Activated naive CD4-positive, alpha-beta T cell treated with anti-CD3 and anti-CD28 coated beads, Interleukin-2, amount 50 U/mL, for 72 hours (primary cell): ENCODE measurements at places on chromosomes 6 and 20. TPM values are rescaled to one million over a fixed set of nuclear protein-coding genes. Genes with fewer than 3 reads are reported as not detected.

DNA sequence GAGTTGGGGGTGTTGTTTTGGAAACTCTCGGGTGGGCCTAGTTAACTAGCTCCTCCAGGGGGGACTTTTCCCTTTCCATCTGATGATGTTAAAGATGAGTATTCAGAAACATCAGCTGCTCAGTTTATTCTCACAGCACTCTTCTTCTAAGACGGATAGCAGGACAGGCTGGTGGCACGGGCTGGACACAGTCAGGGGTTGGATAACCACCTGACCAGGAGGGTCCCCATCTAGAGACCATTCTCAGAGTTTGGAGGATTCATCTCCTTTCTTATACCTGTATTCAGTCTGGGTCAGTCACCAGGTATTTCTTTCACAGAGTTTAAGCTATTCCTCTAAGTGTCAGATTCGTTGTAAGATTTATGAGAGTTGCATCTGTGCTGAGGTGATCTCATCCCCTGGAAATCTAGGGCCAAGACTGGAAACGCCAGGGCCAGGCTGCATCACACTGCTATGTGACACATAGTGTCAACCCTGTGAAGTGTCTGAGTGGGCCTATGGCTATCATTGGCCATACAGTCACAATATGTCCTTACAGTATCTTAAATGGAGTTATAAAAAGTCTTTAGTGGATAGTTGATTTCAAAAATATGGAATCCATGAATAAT lies 111.7 kb downstream of the FAM50B start:
- no peak for DNase-seq

DNA sequence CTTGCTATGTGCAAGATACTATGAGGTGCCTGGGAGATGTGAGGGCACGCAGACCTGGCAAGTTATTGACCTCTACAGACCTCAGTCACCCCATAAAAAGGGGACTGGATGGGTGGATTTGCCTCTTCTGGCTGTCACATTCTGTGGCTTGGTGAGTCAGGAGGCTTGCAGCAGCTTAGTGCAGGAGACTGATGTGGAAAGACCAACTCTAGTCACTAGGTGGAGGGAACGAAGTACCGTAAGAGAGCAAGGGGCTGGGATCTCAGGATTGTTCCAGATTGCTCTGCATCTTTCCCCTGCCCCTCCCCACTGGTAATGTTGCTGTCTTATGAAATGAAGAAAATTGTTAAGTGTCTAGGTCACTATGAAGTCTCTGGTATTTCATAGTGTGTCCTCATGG lies 3.3 kb downstream of the MAPRE1 start:
- DNase-seq = no peak

DNA sequence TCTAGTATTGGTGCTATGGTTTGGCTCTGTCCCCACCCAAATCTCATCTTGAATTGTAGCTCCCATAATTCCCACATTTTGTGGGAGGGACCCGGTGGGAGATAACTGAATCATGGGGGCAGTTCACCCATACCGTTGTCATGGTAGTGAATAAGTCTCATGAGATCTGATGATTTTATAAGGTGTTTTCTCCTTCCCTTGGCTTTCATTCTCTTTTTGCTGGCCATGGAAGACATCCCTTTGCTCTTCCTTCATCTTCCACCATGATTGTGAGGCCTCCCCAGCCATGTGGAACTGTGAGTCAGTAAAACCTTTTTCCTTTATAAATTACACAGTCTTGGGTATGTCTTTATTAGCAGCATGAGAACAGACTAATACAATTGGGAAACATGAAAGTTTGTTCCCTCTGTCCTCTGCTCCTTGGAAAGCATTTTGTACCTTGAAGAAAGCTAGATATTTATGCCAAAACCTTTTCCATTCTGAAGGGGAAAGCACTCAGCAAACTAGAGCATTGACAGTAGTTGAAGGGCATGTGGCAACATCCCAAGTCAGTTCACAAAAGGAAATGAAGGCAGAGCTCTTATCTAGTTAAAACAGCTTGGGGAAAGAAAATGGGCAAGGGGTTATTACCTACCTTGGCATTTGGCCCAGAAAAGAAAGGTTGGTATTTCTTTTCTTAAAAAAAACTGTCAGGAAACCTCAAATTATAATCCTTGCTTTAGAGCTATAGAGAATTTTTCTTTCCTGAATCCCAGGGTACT lies 10.7 kb upstream of the TNFAIP3 start:
- DNase-seq = no peak

DNA sequence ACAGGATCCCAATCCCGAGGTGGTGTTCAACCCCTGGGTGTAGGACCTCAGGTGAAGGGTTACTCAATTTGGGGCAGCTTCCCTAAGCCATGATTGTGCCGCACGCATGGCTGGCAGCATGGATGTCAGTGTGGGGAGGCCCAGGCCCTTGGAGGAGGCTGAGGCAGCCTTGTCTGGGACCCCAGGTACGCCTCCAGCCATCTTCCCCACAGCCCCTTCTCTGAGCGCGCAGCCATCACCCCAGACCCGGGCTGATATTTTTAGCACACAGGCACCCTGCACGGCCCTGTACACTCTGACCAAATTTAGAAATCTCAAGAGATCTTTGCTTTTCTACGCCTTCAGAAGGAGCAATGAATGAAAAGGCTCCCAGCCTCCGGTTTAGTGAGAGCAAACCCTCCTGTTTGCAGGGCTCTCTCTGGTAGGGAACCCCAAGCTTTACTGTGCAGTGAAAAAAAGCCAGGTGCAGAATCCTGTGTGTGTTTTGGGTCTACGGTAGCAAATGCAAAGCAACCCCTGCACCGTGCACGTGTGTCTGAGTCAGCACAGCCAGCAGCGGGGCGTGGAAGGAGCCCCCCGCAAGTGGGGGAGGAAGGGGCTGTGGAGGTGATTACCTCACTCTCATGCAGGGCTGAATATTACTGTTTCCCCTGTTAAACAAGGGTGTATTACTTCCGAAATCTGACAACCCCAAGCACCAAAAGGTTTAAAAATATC lies 44.3 kb downstream of the CTCFL start:
- no peak for DNase-seq

DNA sequence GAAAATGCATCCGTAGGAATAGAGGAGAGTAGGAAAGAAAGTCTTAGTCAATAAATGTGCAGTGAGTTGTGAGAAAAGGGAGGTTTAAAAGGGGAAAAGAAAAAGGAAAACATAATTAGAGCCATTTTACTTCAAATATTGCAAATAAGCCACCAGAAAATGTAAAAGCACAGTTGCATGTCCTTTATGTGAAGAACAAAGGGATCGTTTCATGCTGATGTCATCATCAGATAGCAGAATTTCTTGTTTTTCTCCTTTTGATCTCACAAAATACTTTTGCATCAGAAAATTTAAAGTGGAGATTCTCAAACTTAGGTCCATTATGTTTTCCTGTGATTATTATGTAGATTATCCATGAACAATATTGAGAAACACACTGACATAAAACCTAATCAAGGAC lies 166.7 kb downstream of the HAO1 start:
- DNase-seq = no peak

DNA sequence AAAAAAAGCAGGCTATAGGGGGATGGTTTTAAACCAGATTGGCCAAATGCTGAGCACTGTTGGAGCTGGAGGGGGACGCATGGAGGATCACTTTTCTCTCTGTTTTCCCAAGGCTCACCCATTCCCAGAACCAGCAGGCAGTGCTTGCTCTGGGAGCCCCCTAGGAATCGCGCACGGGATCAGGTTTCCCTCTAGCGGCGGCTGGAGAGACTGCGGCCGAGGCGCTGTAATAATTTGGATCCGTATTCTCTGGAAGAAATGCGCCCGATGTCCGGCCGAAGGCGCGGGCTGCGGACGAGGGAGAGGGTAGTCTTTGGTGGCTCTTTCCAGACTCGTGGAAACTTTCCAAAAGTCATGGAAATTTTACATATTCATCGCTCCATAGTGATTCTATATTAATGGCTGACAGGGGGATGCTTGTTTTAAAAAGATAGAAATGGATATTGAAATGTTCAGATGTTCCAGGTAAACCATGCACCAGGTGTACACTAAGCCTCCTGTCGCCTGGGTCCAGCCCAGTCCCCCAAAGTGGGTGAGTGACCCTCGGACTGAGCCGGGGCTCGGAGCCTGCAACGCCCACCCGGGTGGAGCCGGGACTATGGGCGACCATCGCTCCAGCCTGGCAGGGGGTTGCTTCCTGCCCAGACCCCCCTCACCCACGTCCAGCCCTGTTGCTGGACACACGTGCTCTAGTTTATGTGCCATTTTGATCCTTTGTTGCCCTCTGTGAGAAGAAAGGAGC lies 78.7 kb upstream of the PHACTR3 start:
- DNase-seq = no peak

Gene MYMX
- total RNA-seq = not detected

Gene HLA-DOB
- 4.0 TPM for total RNA-seq
